ENCODE measurements at places on chromosomes 12 and 14.
A peak's percentile ranks its signal among the peaks of the same experiment; 100 is the strongest.

- no peak for DNase-seq
Measured at GRCh38 chr12:55060470-55060869, 40.7 kb downstream of the NEUROD4 start.

- DNase-seq: no peak
Measured at GRCh38 chr12:130074661-130075406, 87.4 kb upstream of the FZD10 start.

GRCh38 chr12:81245907-81246570, 168.2 kb downstream of the ACSS3 start:
- no peak for DNase-seq

- DNase-seq: peak; percentile 81
Measured at GRCh38 chr12:10716704-10717315, 6.3 kb downstream of the YBX3 start.

- DNase-seq: no peak
Measured at GRCh38 chr12:124049451-124050094, 76.6 kb downstream of the ZNF664 start.

- DNase-seq: peak; percentile 43
Measured at GRCh38 chr12:113846883-113847755, 119.0 kb downstream of the RBM19 start.

DNA sequence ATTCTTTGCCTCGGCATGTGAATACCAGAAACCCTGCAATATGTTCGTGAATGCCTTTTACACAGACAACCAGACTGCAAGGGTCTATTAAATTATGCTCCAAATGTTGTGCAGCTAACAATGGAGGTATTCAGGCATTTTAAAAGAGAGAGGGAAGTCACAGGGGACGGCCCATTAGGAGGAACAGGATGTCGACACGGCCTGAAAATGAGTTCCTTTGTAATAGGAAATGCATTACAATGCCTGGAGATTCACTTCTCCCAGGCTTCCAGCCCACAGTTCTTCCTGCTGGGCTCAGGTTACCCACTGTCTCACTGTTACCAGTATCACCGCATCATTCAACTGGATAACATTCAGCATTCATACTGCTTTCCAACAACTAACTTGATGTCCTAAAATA, 2.5 kb downstream of the DUSP6 start:
- DNase-seq: peak; percentile 70

DNA sequence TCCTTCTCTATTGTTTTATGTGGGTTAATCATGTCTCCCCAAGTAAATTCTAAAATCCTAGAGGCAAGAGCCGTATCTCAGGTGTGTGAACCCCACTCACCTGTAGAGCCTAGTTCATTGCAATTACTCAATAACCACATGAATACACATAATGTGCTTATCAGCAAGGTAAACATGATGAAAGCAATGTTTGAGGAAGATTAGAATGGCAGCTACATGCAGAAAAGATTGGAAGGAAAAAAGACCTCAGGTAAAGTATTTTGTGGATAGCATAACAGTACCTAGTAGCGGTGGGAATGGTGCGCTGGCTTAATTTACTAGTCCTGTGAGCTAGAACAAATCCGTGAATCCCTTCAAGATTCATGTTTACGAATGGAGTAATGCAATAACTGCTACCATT, 5.3 kb upstream of the KRAS start:
- no peak for DNase-seq

GRCh38 chr12:104024348-104024747, 25.6 kb downstream of the GLT8D2 start:
- DNase-seq: no peak

- peak; percentile 43 for DNase-seq
Measured at GRCh38 chr12:116880817-116881324, 370 bp downstream of the HRK start.

GRCh38 chr14:81517798-81518398, 15.8 kb downstream of the SEL1L start:
- DNase-seq: no peak

GRCh38 chr14:26820138-26820537, 222.3 kb upstream of the NOVA1 start:
- no peak for DNase-seq

- no peak for DNase-seq
Measured at GRCh38 chr14:68534276-68534675, 258.6 kb downstream of the ZFP36L1 start.

DNA sequence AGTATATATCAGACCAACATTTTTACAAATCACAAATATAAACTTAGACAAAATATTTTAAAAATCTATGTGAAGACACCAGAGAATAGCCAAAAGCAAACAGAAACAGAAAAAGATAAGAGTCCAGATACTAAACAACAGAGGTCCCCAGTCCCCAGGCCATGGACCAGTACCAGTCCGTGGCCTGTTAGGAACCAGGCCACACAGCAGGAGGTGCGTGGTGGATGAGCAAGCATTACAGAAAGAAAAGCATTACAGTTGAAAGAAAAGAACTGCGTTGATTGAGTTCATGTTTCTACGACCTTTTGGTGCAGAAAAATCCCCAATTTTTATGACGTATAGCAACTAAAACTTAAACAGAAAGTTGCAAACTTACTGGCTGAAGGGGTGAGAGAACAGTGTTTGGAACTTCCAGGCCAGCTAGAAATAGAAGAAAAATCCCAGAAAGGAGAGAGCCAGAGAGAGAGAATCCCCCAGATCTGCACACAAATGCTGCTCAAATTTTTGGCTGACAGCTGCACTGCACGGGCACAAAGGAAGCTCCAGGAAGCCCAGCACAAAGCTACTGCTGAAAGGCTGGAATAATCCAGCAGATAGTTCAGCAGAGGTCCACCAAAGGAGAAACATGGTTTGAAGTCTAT, 159.6 kb upstream of the C14orf180 start:
- DNase-seq: no peak

- DNase-seq: no peak
Measured at GRCh38 chr12:49531745-49532144, 7.1 kb upstream of the KCNH3 start.

- DNase-seq: no peak
Measured at GRCh38 chr14:35043046-35043445, 3.0 kb upstream of the FAM177A1 start.

- no peak for DNase-seq
Measured at GRCh38 chr14:77128414-77128891, 13.1 kb downstream of the ZDHHC22 start.

DNA sequence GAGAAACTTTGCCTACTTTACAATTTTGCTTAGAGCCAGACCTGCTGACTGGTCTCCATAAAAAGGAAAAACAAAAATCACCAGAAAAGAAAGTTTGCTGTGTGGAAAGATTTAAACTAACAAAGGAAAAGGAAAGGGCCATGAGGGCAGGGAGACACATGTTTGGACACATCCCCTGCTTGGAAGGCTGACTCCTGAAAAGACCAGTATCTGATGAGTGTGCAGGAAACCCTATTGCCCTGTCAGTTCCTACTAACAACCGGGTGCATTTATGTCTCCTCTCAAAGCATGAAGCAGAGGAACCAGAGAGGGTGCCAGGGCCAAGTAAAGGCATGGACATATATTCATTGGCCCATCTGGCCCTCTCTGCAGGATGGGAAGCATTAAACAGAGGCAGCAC, 7.0 kb upstream of the STAB2 start:
- DNase-seq: no peak

DNA sequence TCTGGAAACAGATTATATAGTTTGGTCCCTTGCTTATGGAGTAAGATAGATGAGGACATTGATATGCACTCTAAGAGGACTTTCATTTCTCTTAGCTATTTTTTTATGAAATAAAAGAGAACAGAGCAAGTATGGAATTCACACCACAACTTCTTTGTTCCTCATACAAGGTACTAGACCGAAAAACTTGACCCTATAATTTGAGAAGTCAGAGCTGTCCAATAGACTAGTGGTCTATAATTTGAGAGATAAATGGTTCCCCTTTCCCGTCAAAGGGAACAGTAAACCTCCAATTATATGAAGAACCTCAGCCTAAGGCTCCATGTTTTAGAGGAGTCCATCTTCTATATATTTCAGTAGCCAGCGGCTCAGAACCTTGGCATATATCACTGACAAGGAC, 58.5 kb upstream of the HIF1A start:
- DNase-seq: no peak

DNA sequence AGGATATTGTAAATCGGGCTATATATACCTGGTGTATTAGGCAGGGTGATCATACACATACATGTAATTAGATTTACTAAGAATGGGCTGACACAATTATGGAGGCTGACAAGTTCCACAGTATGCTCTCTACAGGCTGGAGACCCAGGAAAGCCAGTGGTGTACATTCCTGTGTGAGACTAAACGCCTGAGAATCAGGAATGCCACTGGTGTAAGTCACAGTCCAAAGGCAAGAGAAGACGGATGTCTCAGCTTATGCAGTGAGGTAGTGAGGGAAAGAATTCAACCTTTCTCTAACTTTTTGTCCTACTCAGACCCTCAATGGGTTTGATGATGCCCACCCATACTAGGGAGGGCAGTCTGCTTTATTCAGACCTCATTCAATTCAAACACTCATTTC, 57.1 kb downstream of the METTL25 start:
- DNase-seq: no peak

- no peak for DNase-seq
Measured at GRCh38 chr14:54629183-54629582, 62.3 kb downstream of the SAMD4A start.

DNA sequence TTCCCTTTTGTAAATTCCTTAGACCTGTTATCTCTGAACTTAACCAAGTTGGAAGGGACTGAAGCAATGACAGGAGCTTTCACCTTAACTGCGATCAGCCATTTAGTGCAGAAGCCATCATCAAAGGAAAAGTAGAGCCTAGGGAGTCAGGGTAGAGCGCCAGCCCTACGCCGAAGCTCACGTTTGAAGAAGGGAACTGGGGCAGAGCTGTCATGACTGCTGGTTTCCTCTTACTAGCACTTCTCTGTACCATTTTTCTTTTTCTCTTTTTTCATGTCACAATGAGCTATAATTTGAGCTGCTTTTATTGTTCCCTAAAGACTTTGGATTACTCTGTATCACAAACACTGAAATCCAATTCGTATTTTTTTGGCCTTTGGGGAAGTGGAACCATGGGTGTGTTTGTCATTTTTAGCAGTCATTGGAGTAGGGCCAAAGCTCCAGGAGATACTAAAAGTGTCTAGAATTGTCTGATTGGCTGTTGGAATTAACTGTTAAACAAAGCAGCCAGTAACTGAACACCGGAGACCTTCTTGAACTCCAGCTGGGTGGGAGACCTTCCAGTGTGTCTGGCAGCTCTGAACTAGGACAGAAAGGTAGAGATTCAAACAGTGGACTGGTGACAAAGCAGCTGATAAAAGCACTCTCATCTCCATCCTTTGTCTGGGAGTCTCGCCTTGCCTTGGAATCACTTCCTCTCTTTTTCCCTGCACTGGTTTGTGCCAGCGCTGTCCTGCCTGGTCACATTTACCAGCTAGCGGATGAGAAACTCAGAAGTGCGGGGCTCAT, 9.1 kb downstream of the MTRFR start:
- no peak for DNase-seq

- DNase-seq: no peak
Measured at GRCh38 chr12:65637774-65638173, 186.5 kb upstream of the HMGA2 start.

- no peak for DNase-seq
Measured at GRCh38 chr12:96403870-96404269, 3.6 kb upstream of the CDK17 start.

GRCh38 chr14:63045234-63045611, at the start of gene KCNH5:
Gene KCNH5, minus strand, starts transcription at chr14:63045458. Its CDS starts 272 bp downstream, at chr14:63045186.
- DNase-seq: no peak

DNA sequence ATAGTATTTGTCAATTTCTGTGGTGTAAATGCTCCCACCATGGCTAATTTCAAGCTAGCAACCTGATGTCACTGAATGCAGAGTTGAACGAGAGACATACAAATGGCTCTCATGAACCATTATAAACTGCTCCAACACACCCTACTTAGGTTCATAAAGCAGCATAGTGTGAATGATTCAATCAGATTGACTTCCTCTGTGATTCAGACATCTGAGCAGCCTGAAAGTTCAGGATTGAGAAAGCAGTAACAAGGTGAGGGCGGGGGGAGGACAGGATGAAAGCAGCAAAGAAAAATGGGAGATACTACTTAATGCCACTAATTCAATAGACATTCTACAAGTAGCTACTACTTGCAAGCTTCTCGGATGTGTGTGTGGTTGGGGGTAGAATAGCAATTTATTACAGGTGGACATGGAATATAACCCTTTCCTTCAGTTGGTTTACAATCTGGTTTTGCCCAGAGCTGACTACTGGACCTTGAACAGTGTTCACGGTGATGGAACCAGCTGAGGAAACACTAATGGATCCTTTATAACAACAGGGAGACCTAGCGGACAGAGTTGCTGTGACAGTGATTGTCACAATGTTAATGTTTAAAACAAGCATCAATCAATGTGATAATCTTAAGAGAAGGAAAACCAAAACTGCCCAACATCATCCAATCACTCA, 52.5 kb upstream of the PELI2 start:
- DNase-seq: no peak

- DNase-seq: peak; percentile 27
Measured at GRCh38 chr12:75750716-75751306, 239.4 kb upstream of the KRR1 start.

- no peak for DNase-seq
Measured at GRCh38 chr14:39229222-39229543, 4.5 kb upstream of the MIA2 start.

GRCh38 chr12:7241404-7242005, 52.0 kb downstream of the PEX5 start:
- DNase-seq: no peak

DNA sequence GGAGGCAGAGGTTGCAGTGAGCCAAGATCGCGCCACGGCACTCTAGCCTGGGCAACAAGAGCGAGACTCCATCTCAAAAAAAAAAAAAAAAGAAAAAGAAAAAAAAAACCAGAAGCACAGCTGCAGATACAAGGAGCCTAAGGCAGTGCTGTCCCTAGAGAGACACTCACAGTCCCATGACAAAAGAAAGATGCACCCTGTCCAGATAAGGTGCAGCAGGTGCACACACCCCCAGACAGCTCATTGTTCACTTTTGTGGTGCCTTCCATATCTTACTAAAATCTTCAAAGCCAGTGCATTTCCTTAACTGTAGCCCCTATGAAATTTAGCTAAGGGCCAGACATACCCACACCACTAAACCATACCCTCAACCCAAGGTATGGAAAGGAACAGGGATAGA, 7.7 kb upstream of the NRL start:
- DNase-seq: no peak

DNA sequence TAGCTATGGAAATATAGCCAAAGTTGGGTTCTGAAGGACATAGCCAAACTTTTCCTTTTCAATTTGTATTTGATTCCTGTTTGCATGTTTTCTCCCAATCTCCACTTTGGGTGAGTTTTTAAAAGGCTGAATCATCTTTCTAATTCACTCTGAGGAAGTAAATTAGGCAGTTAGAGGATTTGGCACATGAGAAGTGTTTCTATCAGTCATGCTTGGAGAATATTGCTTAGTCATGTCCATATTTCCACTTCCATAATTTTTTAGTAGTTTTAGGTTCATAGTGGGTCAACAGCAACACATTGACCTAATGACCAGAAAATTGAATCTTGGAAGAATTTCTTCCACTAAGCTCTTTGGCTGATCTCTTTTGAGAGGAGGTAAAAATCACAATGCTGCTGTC, 21.8 kb downstream of the IRAK3 start:
- DNase-seq: no peak
